ENCODE measurements at places on chromosomes 3 and 15.
A peak's percentile ranks its signal among the peaks of the same experiment; 100 is the strongest.

DNA sequence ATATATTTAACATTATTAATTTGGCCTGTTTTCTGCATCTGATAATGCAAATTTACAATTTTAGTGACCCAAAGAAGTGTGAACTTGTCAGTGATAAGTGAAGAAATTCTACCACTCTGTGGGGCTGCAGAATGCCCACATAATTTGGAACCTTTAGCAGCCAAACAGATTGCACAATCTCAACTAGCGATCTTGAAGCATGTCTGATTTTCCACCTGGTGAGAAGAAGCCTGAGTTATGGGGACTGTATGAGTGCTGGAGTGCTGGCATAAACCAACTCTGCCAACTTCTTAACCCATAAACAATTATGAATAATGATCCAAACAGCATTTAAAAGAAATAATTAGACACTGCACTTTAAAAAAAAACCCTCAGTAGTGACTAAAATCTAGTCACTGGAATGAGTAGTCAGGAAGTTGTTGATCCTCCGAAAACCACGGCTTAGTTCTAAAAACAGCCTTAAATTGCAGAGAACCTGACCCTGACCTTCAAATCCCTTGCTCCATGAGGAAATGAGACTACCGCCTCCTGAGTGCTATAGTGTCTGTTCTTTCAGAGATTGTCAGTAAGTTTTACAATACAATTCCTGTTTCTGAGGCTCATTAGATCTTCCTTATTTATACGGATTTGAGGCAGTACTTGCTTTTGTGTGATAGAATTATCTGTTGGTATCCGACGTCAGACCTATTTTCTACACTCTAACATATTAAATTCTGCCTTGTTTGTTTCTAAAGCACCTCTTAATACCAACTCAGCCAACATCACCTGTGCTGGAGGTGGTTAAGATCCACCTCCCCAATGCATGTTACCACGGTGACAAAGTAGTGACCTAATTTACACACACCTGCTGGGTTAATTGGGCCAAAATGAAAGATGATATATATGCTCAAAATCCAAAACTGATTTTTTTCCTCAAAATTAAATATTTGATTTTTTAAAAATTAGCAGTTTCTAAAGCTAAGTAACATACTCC is 267.7 kb downstream of the ZBTB20 start:
- no peak for DNase-seq

DNA sequence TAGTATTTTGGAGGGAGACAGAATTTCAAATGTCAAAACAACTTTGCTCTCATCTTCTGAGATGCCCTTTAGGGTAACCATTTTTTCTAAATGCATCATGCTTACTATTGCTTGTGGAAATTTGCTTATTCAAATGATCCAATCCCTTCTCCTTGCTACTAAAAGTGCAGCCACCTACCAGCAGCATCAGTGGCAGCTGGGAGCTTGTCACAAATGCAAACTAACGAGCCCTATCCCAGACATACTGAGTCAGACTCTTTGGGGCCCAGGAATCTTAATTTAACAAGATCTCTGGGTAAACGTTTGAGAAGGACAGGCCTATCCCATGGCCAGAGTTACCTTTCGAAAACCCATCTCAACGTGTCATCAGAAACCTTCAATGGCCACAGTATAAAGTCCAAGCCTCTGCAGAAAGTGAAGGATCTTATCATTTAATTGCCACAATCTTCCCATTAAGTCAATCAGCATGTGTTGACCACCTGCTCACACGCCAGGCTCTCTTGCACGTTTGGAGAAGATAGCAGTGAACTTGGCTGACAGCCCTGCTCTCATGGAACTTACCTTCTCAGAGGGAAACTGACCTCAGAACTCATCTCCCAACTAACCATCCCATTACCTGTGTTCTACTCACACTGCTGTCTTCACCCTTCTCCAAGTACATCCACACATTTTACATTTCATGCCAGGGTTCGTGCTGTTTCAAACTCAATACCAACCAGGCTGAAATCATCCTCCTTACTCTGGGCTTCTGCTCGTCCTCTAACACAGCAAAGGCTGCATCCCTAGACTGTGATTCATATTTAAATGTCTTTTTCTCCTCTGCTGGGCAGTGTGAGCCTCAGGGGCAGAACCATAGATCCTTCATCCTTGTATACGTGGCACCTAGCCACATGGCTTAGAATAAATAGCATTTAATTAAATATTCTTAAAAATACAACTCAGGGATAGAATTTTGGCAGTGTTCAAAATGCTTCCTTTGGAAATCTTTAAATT is 24.8 kb upstream of the VGLL4 start:
- DNase-seq: no peak

GRCh38 chr15:66216806-66217205 is 36.7 kb downstream of the MEGF11 start:
- no peak for DNase-seq

- no peak for DNase-seq
These were observed 333.1 kb upstream of the NECTIN3 start for GRCh38 chr3:110738531-110738930.

- no peak for DNase-seq
These were observed 64.7 kb downstream of the ADAMTS9 start for GRCh38 chr3:64623125-64623524.

GRCh38 chr3:66638717-66639116 is 137.9 kb upstream of the LRIG1 start:
- no peak for DNase-seq

- no peak for DNase-seq
These were observed 7.6 kb upstream of the TRH start for GRCh38 chr3:129966876-129967275.

GRCh38 chr3:185207931-185208746 is 45.7 kb downstream of the EHHADH start:
- DNase-seq: no peak

DNA sequence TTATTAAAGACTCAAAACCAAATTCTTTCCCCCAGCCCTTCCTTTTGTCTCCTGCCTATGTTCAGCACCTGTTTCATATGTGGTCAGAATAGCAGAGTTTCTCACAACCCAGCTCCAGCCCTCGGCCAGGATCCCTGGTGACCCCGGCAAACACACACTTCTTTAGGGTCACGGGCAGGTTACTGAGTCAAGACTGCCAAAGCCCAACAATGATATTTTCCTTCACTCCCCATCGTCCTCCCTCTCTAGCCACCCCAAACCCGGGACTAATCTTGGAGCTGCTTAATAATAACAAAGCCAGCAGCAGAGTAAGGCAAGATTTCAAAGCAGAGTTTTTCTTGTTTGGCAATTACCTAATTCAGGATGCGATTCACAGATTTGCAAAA is 25.5 kb downstream of the RARB start:
- DNase-seq: no peak

DNA sequence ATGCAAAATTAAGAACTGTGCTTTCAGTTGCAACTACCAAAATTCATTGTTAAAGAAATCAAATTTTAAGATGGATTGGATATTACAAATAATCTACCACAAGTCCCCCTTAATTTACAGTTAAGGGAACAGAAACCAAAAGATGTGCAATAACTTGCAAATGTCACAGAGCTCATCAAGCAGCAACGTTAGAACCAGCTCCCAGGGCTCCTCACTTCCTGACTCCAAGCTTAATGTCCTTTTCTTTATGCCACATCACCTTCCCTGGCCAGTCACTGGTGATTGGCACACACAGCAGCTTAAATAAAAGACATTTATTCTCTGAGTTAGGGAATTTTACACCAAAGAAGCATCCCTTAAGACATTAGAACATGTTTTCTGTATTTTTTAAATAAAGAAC is 159.7 kb downstream of the RSL24D1 start:
- no peak for DNase-seq

DNA sequence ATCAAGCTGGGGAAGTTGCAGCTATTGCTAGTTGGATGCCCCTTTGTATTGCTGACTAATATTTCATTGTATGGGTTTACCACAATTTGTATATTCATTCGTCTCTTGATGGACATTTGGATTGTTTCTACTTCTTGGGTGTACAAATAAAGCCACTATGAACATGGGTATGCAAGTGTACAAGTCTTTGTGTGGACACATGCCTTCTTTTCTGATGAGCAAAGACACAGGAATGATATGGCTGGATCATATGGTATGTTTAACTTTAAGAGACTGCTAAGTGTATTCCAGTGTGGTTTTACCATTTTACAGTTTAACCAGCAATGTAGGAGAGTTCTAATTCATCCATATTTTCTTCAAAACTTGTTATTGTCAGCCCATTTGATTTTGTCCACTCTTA is 32.2 kb downstream of the NECTIN3 start:
- no peak for DNase-seq

- DNase-seq: no peak
These were observed 37.0 kb upstream of the SNRPA1 start for GRCh38 chr15:101332061-101332467.

GRCh38 chr15:29904757-29905417 is 82.6 kb upstream of the TJP1 start:
- DNase-seq: no peak

GRCh38 chr15:31265871-31266711 is 60.5 kb upstream of the KLF13 start:
- DNase-seq: peak; percentile 20

DNA sequence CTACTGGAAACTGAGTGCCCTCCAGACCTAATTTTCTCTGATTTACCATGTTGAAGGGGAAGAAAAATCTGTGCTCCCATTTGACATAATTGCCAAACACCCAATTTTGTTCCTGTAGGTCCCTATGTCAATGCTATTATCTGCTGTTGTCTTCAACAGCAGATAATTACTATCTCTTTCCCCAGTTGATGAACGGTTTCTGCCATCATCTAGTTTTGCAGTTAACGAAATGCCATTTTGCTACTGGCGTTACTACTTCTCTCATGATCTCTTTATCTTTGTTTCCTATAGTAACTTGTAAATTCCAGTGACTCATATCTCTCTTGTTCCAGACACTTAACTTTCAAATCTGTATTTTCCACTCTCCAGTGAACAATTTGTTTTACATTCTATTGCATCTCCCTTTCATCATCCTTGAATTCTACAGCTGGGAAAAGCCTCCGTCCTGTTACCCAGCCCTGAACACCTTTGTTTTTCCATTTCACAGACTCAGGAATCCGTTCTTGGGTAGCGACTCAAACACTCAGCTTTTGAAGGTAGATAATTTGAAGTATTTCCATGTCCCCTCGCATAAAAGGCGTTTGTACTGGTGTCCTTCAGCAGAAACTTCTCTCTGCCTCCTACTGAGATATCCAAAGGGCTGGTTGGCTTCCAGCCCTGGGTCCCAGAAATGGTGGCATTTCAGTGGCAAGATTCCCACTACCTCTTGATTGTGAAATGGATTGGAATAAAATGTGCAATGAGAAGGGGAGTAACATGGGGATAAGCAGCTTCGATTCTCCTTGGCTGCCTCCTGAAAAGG is 111.7 kb downstream of the FOXB1 start:
- no peak for DNase-seq

GRCh38 chr3:129793319-129793718 is 100.2 kb downstream of the TMCC1 start:
- DNase-seq: no peak

- DNase-seq: no peak
These were observed 13.9 kb downstream of the YEATS2 start for GRCh38 chr3:183711516-183711915.

- DNase-seq: no peak
These were observed at the start of gene PYGO1 for GRCh38 chr15:55588070-55588814. TSS of gene PYGO1 (minus strand) at chr15:55588345. CDS start at chr15:55587883, 462 bp downstream.

DNA sequence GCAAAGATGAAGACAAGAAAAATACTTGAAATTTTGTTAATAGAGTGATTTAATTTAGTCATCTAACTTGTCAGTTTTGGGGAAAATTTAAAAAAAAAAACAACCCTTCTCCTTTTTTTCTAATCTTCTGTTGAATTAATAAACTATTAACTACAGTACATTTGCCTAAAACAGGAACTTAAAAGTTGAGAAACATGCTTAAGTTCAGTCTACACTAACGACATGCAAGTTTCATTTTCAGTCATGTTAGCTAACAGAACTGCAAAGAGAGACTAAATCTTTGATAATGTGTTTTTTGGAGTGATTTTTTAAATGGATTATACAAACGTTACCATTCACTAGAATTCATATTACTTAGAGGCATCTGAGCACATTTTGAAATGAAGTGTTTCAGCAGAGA is 71.9 kb upstream of the MBNL1 start:
- no peak for DNase-seq

DNA sequence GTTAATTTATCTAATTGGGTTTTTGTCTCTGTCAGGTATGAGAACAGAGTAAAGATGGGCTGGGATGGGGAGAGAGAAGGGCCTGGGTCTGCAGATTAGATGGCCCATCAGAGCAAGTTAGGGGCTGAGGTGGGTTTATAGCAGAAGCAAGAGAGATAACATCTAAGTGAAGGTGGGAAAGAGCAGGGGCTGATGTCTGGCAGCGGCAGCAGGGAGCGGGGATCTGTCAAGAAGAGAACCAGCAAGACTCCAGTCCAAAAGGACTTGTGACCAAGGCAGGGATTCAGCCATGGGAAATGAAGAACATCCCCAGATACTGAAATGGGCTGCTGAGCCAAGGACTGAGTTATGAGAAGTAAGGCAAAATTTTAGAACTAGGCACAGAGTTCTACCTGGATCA is 320.6 kb upstream of the TBL1XR1 start:
- DNase-seq: no peak

DNA sequence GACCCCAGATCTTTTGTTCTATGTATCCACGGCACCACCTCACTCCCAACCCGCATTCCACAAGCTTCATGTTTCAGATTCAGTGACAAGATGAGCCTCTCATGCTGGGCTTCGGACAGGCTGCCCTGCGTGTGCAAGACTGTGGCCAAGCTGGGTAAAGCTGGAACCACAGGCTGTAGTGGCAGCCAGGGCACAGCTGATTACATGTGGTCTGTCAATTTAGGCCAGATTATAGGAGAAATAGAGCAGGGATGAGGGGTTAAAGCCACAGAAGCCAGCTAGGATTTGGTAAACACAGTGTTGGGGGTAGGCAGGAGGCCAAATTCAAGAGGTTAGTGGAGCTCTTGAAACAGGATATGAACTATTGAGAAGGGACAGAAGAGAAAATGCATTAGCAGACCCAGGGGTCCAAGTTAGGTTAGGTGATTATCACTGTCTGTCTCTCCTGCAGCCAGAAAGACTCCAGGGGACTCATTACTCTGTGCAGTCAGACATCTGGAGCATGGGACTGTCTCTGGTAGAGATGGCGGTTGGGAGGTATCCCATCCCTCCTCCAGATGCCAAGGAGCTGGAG is 12.9 kb downstream of the SNAPC5 start:
- no peak for DNase-seq

DNA sequence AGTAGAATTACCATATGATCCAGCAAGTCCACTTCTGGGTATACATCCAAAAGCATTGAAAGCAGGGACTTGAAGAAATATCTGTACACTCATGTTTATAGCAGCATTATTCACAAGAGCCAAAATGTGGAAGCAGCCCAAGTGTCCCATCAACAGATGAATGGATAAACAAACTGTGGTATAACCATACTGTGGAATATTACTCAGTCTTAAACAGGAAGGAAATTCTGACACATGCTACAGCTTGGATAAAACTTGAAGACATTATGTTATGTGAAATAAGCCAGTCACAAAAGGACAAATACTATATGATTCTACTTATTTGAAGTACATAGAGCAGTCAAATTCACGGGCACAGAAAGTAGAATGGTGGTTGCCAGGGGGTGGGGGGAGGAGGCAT is 91.2 kb downstream of the HMG20A start:
- no peak for DNase-seq

GRCh38 chr15:50593761-50594160 is 47.3 kb upstream of the USP50 start:
- DNase-seq: no peak

Data from omental fat pad (tissue), 4 donors.